ENCODE measurements at places on chromosomes 3 and 15. TPM values are rescaled to one million over a fixed set of nuclear protein-coding genes. Genes with fewer than 3 reads are reported as not detected.

- DNase-seq = no peak
- H3K4me3 ChIP-seq = no peak overlapping the region
- H3K36me3 ChIP-seq = no peaks in the 10 kb centered on the region
- no peak overlapping the region for H3K27ac ChIP-seq
- H3K27me3 ChIP-seq = no peaks in the 10 kb centered on the region
Observed at GRCh38 chr15:97522347-97522746, 438.2 kb upstream of the ARRDC4 start.

The SAMMSON gene
- total RNA-seq = not detected

GRCh38 chr15:76060118-76060989, 569 bp downstream of the TMEM266 start:
- H3K4me1 ChIP-seq = peaks cover 26% of the 10 kb centered on the region
- no peak overlapping the region for H3K27ac ChIP-seq
- peak; percentile 9 for DNase-seq
- H3K36me3 ChIP-seq = no peaks in the 10 kb centered on the region

DNA sequence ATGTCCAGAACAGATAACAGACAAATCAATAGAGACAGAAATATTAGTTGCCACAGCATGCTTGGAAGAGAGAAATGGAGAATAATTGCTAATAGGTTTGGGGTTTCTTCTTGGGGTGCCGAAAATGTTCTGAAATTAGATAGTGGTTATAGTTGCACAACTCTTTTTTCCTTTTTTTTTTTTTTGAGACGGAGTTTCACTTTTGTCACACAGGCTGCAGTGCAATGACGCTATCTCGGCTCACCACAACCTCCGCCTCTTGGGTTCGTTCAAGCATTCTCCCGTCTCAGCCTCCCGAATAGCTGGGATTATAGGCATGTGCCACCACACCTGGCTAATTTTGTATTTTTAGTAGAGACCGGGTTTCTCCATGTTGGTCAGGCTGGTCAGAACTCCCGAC, 163.3 kb downstream of the PLCH1 start:
- no peak overlapping the region for H3K4me3 ChIP-seq
- no peak overlapping the region for H3K27ac ChIP-seq
- peak; percentile 8 for DNase-seq
- H3K27me3 ChIP-seq = peaks cover 15% of the 10 kb centered on the region

The MYL3 gene
- not detected for total RNA-seq

- peaks cover 1% of the 10 kb centered on the region for H3K4me1 ChIP-seq
- H3K27me3 ChIP-seq = peaks cover 27% of the 10 kb centered on the region
- no peak for DNase-seq
Observed at GRCh38 chr15:77825546-77825945, 192.8 kb upstream of the LINGO1 start.

- no peak overlapping the region for H3K4me3 ChIP-seq
- DNase-seq = no peak
- no peak overlapping the region for H3K27ac ChIP-seq
- no peaks in the 10 kb centered on the region for H3K27me3 ChIP-seq
- H3K4me1 ChIP-seq = no peaks in the 10 kb centered on the region
- no peaks in the 10 kb centered on the region for H3K36me3 ChIP-seq
Observed at GRCh38 chr3:77381431-77381830, 341.5 kb downstream of the ROBO2 start.

The AADACL2 gene
- not detected for total RNA-seq

GRCh38 chr3:134197681-134198261, 52.9 kb downstream of the RYK start:
- H3K27ac ChIP-seq = no peak overlapping the region
- peak; percentile 48 for DNase-seq
- no peaks in the 10 kb centered on the region for H3K4me1 ChIP-seq

The NR1I2 gene
- 0.10 TPM for total RNA-seq

DNA sequence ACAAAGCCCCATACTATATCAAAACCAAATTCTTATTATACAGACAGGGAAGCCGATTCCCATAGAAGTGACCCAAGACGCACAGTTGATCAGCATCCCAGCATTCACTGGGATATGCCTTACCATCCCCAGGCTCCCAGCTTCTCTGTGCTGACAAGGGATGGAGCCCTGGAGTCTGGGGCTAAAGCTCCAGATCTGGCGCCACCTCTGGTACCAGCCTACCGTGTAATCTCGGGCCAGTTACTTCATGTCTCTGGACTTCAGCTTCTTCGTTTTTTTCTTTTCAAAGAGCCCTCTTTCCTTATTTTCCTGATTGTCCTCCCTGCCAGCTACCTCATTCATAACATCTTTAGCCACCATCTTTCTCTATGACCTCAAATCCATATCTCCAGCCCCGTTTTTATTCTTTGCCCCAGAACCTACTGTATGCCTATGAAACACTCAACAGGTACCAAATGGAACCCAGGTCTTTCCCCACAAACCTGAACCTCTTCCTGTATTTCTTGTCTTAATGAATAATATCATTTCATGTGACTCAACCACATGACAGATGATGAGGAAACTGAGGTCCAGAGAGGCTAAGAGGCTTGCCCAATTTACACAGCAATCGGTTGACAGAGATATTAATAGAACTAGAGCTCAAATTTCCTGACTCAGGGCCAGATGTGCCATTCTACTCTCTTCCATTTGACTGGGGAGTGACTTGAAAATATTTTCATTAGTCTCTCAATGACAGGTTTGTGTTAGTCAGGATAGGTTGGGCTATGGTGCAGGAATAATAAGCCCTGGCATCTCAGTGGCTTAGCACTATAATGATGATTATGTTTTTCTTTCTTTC, 85.4 kb upstream of the TLE3 start:
- peaks cover 6% of the 10 kb centered on the region for H3K27me3 ChIP-seq
- H3K4me3 ChIP-seq = no peak overlapping the region
- H3K4me1 ChIP-seq = peaks cover 2% of the 10 kb centered on the region
- H3K36me3 ChIP-seq = no peaks in the 10 kb centered on the region

DNA sequence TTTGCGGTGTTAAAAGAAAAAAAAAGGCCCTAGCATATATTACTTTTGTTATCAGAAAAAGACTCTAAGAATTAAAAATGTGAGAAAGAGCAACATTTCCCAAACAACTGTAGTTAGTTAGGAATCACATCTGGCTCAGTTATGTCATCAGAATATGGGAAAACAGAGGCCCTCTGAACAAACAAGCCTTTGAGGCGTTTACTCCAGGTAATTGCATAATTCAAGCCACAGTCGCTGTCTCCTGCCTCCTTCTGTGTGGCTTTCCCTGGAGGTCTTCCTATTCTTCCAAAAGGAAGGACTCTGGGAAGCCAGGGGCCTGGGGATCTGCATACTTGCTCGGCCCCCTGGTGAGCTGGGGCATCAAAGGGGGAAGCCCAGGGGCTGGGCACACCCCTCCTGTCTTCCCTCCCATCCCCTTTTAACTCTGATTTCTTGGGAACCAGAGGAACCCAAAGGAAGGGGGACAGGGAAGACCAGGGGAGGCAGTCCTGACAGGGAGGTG, 3.7 kb upstream of the FAM107A start:
- H3K27ac ChIP-seq = no peak overlapping the region
- H3K4me3 ChIP-seq = no peak overlapping the region
- no peak for DNase-seq
- H3K36me3 ChIP-seq = no peaks in the 10 kb centered on the region

The SST gene
- total RNA-seq = not detected

GRCh38 chr3:129118745-129119144, 2.9 kb downstream of the RAB43 start:
- H3K4me1 ChIP-seq = peaks cover 63% of the 10 kb centered on the region
- H3K4me3 ChIP-seq = peak overlapping the region; percentile 92
- H3K27me3 ChIP-seq = no peaks in the 10 kb centered on the region
- peak; percentile 76 for DNase-seq
- peaks cover 63% of the 10 kb centered on the region for H3K36me3 ChIP-seq

- no peak for DNase-seq
- peak overlapping the region; percentile 22 for H3K27ac ChIP-seq
- no peaks in the 10 kb centered on the region for H3K27me3 ChIP-seq
- H3K4me3 ChIP-seq = no peak overlapping the region
- H3K4me1 ChIP-seq = no peaks in the 10 kb centered on the region
- H3K36me3 ChIP-seq = no peaks in the 10 kb centered on the region
Observed at GRCh38 chr15:62773369-62774165, 269.0 kb upstream of the TPM1 start.

GRCh38 chr3:37718632-37719031, 143.0 kb upstream of the CTDSPL start:
- DNase-seq = no peak
- H3K27ac ChIP-seq = no peak overlapping the region
- no peaks in the 10 kb centered on the region for H3K36me3 ChIP-seq
- no peak overlapping the region for H3K4me3 ChIP-seq

- no peaks in the 10 kb centered on the region for H3K36me3 ChIP-seq
- peaks cover 11% of the 10 kb centered on the region for H3K4me1 ChIP-seq
- H3K27ac ChIP-seq = no peak overlapping the region
- H3K4me3 ChIP-seq = no peak overlapping the region
- H3K27me3 ChIP-seq = peaks cover 22% of the 10 kb centered on the region
Observed at GRCh38 chr15:41125931-41126642, 10.0 kb upstream of the INO80 start.

The NANOGP8 gene
- total RNA-seq = not detected

The SLC2A2 gene
- not detected for total RNA-seq

GRCh38 chr3:44509393-44509921, 32.0 kb upstream of the ZNF445 start:
- H3K27ac ChIP-seq = peak overlapping the region; percentile 97
- peak overlapping the region; percentile 97 for H3K4me3 ChIP-seq
- peak; percentile 6 for DNase-seq
- no peaks in the 10 kb centered on the region for H3K27me3 ChIP-seq

Measured in activated CD4-positive, alpha-beta T cell treated with anti-CD3 and anti-CD28 coated beads, Interleukin-2, amount 10 ng/mL, durations not matched to agents 7 days and 5 days (primary cell).